ENCODE measurements at places on chromosomes 7 and 10.

DNA sequence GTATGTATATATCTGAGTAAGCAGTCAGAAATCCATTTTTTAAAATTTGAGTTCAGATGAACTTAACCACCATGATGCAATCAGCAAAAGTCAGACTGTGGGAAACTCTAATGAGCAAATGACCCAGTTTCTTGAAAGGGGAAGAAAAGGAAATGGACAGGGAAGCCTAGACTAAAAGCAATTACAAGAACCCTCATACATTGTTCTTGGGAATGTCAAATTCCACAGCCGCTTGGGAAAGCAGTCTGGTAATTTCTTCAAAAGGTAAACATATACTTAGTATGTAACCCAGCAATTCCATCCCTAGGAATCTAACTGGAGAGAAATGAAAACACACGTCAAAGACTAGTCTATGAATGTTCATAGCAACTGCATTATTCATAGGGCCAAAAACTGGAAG lies 16.4 kb upstream of the FOXK1 start:
- no peak for DNase-seq

DNA sequence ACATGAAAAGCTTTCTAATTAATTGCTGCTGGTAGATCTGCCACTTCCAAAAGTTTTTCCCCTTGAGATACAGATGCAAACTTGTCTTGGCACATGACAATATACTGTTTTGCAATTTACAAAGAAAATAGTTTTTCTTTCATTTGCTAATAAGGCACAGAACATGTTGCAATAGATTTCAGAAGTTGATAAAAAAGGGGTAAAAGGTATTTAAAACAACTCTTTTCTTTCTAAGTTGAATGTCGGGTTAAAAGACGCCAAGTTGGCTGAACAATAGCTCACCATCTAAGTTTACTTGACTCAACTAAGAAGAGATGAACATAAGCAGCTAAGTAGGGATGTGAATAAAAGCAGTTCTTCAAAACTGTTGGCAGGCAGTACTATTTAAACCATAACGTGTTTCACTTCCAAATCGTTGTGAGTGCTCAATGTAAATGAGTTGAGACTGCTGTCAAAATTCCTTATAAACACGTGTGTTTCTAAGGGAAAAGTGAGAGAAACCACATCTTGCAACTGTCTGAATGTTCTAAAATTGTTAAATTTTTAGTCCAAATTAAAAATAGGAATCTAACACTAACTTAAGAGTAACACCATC lies 14.5 kb upstream of the THSD7A start:
- no peak for DNase-seq

DNA sequence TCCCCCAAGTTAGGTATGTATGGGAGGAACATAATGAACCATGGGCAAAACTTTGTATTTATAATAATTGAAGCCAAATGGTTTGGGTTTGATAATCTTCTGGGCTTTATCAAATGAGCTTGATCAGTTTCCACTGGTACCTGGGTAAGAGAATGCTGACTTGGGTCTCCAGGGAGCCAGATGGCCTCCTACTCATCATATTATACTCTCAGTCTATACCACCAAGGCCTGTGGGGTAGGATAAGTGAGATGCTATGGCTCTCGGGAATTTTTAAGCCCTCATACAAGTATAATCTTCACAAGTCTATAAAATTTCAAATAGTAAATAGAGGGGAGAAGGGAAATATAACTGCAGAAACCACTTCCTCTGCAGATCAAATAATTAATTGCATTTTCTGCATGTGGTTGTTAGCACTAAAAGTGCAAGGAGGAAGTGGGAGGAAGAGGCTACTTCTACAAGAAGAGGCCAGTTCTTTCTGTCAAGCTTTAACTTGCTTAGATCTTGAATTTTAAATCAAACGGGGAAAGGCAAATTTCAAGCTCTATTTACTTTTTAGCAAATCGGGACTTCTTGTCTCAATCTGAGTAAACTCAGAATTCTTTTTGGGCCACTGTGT lies 349.0 kb downstream of the SORCS1 start:
- no peak for DNase-seq

DNA sequence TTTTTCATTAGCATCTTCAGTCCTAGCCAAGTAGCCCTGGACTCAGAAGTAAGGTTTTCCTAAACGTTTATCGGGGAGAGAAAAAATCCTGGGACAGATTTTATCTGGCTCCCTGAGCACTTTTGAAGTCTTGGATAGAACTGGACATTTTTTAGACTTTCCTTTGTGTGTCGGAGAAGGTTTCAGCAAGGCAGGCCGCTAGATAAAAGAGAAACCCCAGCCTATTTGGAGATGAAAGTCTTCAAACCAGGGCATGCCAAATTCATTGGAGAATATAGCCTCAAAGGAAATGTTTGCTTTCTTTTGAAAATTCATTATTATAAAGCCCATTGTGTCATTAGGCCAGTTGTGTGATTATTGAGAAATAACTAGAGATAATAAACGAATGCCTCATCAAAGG lies 228.1 kb downstream of the BAMBI start:
- no peak for DNase-seq

DNA sequence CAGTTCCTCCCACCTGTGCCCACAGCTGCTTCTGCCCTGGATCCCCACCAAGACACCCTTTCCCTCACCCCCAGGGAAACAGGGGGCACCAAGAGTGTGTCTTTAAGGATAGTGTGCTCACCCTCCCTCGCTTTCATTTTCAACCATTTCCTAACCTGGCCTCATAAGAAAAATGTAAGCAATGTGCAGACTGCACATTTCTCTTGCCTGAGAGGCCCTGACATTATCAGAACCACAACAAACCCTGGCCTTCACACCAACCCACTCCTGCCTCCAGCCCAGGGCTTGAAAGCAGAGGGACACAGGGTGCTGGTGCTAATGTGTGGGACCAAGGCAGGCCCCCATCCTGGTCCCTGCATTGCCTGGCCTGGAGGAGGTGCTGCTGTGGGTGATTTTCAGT lies 11.0 kb upstream of the IMPDH1 start:
- no peak for DNase-seq

DNA sequence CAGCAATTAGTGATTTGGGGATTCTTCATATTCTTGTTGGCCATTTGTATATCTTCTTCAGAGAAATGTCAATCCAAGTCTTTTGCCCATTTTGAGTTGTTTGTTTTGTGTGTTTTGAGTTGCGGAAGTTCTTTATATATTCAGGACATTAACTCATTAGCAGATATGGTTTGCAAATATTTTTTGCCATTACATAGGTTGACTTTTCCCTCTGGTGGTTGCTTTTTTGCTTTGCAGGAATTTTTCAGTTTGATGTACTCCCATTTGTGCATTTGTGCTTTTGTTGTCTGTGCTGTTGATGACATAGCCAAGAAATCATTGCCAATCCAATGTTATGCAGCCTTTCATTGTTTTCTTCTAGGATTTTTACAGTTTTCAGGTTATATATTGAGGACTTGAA lies 63.6 kb upstream of the DNAJC1 start:
- DNase-seq: no peak

- no peak for DNase-seq
Measured at GRCh38 chr7:69605070-69605469, 6.8 kb downstream of the AUTS2 start.

DNA sequence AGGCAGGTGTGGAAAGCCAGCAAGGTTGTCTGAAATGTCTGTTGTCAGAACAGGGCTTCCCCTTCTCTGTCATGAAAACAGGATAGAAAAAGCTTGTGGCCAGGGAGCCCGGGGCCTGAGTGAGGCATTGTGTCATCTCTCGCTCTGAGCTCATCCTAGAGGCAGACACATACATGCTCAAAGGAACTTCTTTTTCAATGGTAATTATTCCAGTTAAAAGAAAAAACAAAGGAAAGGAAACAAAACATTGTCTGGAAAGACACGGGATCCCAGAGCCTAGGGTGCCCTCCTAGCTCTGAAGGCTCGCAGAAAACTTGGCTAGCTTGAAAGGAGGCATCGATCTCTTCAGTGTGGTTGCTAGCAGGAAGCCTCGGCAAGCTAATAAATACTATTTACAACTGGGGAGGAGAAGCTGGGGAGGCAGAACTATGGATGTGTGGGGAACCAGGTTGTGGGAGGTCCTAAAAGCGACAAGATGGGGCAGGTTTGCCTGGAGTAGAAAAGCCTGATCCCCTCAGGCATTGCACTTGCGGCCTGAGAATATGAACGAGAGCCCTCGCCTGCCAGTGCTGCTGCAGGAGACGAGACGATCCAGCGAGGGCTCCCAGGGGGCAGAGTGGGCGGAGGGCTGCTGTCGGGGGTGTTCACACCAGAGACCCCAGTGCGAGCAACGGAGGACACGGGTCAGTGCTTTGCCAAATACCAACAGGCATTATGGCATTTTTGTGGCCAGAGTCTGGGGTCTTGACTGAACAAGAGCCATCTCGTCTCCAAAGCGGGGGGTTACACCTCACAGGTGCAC lies 32.8 kb upstream of the DGKI start:
- peak; percentile 30 for DNase-seq

- DNase-seq: no peak
Measured at GRCh38 chr7:7817748-7818147, 99.3 kb upstream of the RPA3 start.

DNA sequence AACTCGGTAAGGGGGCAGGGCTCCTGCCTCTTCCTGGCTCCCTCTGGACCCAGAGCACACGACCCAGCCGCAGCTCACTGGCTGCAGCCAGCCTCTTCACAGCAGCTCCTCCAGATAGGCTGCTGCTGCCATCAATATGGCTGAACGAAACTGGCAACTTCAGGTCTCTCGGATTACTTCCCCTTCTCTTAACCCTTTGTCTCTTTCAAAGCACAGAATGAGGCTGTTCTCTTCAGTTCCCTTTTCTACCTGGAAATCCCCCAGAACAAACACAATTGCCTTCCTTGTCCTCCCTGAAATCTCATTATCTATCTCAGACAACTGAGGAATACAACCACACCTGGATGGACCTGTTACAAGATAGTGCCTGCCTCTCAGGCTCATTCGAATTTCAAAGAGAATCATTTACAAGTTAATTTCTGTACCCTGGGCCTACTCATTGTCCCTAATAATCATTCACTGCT lies 193.4 kb upstream of the MBL2 start:
- no peak for DNase-seq

DNA sequence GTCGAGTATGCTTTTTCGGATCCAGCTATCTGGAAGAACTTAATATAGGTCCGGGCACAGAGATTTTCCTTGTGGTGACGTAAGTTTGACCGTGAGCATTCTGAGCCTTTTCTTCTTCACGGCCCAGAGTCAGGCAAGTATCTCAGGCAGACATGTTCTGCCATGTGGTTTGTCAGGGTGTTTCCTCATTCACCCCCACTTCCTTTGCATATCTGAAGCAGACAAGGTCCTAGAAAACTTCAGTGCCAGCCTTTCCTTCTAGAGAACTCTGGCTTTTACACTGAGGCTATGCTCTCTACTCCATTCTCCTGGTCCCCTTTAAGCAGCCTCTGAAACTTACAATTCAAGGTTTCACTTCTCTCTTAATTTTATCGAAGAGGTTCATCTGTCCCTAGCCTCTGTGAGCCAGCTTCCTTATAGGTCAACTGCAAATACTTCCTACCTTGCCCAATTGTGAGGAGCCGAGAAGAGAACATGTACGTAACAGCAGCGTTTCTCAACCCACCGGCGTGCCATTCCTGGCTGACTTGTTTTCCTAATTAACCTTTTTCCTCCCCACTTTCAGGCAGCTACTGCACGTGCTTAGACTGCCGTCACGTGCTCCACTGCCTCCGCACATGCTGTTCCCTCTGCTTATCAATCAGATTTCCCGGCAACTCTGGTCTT lies 47.3 kb downstream of the CDCA7L start:
- DNase-seq: no peak

GRCh38 chr7:99739699-99740572 lies 4.9 kb upstream of the CYP3A7 start:
- no peak for DNase-seq

GRCh38 chr7:156151078-156151477 lies 338.8 kb upstream of the SHH start:
- DNase-seq: no peak

DNA sequence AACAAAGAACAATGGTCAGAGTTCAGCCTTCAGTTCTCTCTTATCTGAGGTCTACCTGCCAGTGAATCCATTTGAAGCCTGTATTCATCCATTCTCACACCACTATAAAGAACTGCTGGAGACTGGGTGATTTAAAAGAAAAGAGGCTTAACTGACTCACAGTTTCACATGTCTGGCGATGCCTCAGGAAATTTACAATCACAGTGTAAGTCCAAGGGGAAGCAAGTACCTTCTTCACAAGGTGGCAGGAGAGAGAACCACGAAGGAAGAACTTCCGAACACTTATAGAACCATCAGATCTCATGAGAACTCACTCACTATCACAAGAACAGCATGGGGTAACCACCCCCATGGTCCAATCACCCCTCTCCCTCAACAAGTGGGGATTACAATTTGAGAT lies 33.0 kb upstream of the SLC25A13 start:
- no peak for DNase-seq

GRCh38 chr10:131620314-131620713 lies 280.5 kb upstream of the PPP2R2D start:
- no peak for DNase-seq

- no peak for DNase-seq
Measured at GRCh38 chr7:16649196-16649595, 3.2 kb downstream of the BZW2 start.

GRCh38 chr10:56109454-56109853 lies 251.6 kb downstream of the ZWINT start:
- DNase-seq: no peak

GRCh38 chr7:85565276-85565675 lies 378.4 kb upstream of the SEMA3D start:
- no peak for DNase-seq

GRCh38 chr7:128203710-128204214 lies 37.3 kb upstream of the LEP start:
- no peak for DNase-seq

GRCh38 chr7:47852330-47853245 lies 95.7 kb downstream of the PKD1L1 start:
- DNase-seq: peak; percentile 6

DNA sequence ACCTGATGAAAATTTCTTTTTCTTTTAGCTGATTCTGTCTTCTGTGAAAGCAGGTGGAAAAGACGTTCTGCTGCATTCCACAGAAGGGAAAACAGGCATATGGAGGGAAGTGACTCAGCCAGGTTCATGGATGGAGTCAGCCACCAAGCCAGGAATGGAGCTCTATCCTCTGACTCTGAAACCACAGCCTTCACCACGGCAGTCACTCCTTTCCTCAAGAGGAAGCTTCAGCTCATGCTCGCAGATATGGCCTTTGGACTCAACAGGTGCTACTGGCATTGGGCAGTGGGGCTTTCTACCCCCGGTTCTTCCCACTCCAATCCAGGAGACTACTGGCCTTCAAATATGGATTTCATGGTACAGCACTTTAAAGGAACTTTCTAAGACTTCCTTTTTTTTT lies 11.5 kb upstream of the PLAU start:
- no peak for DNase-seq

- no peak for DNase-seq
Measured at GRCh38 chr10:51685768-51686167, 13.6 kb downstream of the CSTF2T start.

DNA sequence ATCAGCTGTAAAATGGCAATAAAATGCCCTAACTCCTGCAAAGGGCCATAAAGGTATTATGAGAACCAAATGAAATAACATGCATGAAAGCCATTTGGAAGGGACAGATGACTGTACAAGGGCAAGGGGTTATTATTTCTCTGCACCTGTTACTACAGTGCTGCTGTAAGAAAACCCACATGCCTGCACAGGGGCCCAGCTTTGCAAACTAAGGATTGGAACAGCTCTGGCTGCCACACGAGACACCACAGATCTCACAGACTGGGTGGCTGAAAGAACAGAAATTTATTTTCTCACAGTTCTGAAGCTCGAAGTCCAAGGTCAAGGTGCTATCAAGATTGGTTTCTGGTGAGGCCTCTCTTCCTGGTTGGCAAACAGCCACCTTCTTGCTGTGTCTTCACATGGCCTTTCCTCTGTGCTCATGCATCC lies 409.0 kb upstream of the NRP1 start:
- no peak for DNase-seq

GRCh38 chr7:159064816-159065510 lies 79.7 kb downstream of the VIPR2 start:
- no peak for DNase-seq

Measured in activated CD4-positive, alpha-beta T cell treated with anti-CD3 and anti-CD28 coated beads, Interleukin-2, amount 50 U/mL, for 48 hours (primary cell).